GM23338 (cell line): ENCODE measurements at places on chromosomes 1 and 21. TPM values are rescaled to one million over a fixed set of nuclear protein-coding genes. Genes with fewer than 3 reads are reported as not detected.

DNA sequence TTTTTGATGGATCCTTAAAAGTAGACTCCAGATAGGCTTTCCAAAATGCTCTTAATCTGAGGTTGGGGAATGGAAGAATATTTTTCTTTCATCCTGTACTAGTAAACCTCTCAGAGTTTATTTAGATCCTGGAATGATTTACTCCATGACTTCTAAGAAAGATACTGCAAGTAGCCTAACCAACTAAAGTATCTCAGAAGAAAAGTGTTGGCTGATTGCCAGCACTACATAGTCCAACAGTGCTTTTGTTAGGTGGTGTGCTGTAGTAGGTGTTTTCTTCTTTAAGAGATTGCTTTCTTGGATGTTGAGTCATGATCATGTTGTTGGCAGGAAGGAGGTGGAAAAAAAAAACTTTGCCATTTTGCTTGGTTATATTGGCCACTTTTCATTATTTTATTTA, 119.8 kb downstream of the OSBPL9 start:
- DNase-seq: no peak

DNA sequence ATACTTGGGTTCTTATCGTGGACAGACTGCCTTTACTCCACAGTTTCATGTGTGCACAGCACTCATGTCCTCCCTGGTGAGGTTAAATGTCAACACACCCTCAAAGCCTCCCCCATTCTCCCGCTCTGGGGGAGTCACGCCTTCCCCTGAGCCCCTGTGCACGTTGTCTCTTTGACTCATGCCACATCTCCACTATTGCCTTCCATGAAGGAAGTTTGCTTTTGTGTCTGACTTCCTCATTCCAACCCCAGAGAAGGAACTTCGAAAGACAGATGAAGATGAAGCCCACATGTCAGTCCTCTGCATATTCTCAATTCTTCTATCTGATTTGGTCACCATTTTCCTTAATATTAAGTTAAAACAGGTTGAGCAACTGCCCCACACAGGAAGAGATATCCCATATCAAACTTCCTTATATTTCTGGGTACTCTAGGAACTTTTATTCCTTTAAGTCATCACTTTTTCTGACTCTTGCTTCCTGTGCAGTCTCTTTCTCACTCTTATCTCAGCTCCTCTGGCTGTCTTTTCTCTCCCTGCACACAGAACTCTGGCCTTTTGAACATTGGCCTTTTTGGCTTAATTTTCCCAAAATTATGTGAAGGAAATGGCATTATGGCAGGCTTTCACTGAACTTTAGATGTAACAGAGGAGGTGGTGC, 41.5 kb downstream of the C4BPA start:
- no peak for DNase-seq

Gene CFAP74
- 0.16 TPM in 1 of 2 replicates, not detected in the other for total RNA-seq

DNA sequence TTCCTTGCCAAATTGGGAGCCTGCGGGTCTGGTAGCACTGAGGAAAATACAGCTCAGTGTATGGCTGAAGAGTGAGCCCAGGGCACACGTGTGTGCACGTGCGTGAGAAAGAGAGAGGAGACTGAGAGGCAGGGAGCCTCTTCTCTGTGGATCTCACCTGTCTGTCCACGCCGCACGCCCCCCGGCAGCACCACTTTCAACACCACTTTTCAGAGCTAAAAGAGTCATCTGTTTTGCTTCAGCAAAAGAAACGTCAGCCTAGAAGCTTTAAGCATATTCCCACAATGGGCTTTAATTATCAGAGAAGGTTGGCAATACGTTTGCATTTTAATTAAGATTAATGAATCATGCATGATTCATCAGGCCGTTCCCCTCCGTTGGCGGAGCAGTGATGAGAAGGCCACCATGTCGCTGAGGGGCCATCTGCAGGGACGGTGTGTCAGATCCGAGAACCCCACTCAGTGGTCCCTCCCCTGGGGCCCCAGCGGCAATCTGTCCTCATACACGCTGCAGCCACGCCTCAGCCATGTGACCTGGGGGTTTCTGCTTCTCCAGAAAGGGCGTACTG, 56.8 kb downstream of the SIK1 start:
- no peak for DNase-seq

Gene PLA2G5
- total RNA-seq: 0.16 TPM in 1 of 2 replicates, not detected in the other

- DNase-seq: no peak
Measured at GRCh38 chr1:223401873-223402789, 8.9 kb downstream of the CCDC185 start.
